ENCODE measurements at places on chromosomes 2 and 18. TPM values are rescaled to one million over a fixed set of nuclear protein-coding genes. Genes with fewer than 3 reads are reported as not detected.

PLCL1 gene
- 0.83 TPM for total RNA-seq

C1QL2 gene
- total RNA-seq, result not detected

LIMS2 gene
- total RNA-seq, result 0.51 TPM

FAM110C gene
- 0.26 TPM for total RNA-seq

RGPD5 gene
- total RNA-seq, result 8.2 TPM

EPB41L3 gene
- total RNA-seq, result 37.0 TPM

CKAP2L gene
- total RNA-seq, result 0.26 TPM

POTEI gene
- not detected for total RNA-seq

PPM1B gene
- 34.5 TPM for total RNA-seq

LBX2 gene
- total RNA-seq, result 3.0 TPM

SERPINB12 gene
- not detected for total RNA-seq

FOXD4L1 gene
- 0.17 TPM for total RNA-seq

POMC gene
- total RNA-seq, result 0.66 TPM

AGXT gene
- total RNA-seq, result not detected

CYS1 gene
- 5.1 TPM for total RNA-seq

NEU4 gene
- total RNA-seq, result not detected

All from fibroblast of lung (primary cell).